Type B pancreatic cell (in vitro differentiated cells): ENCODE measurements at places on chromosomes 3 and 15. TPM values are rescaled to one million over a fixed set of nuclear protein-coding genes. Genes with fewer than 3 reads are reported as not detected.

Gene GOLGA8T
- total RNA-seq, result 0.19 and 0.99 TPM in 2 replicates

Gene RTP3
- total RNA-seq, result not detected in 2 replicates

Gene XPC
- total RNA-seq, result 42.9 and 44.2 TPM in 2 replicates

Gene ZMYND10
- total RNA-seq, result 1.8 and 13.4 TPM in 2 replicates

Gene ITPKA
- total RNA-seq, result 1.5 and 1.9 TPM in 2 replicates

Gene PP2D1
- total RNA-seq, result not detected in 2 replicates

Gene IGSF10
- 6.8 and 10.8 TPM in 2 replicates for total RNA-seq

Gene CLRN1
- total RNA-seq, result not detected in 2 replicates

Gene CLDND1
- total RNA-seq, result 59.4 and 83.1 TPM in 2 replicates

Gene RPS27L
- 205 and 235 TPM in 2 replicates for total RNA-seq

- DNase-seq, result no peak
Observed at GRCh38 chr3:136576279-136577009, 175.7 kb downstream of the STAG1 start.

DNA sequence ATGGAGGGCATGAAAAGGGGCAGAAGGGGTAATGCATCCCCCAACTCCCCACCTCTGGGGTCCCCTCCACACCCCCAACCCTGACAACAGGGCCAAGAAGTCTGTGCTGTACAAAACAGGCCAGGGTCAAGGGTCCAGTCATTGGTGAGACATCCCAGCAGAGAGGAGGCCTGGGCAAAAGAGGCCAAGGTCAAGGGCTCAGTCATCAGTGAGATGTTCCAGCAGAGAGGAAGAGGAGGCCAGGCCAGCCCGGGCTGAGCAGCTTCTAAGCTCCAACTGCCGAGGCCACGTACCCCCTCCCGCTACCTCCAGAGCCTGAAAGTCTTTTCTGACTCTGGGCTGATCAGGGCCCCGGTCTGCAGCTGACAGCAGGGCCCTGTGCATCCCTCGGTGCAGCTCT, 52.4 kb downstream of the LHFPL4 start:
- DNase-seq, result no peak

DNA sequence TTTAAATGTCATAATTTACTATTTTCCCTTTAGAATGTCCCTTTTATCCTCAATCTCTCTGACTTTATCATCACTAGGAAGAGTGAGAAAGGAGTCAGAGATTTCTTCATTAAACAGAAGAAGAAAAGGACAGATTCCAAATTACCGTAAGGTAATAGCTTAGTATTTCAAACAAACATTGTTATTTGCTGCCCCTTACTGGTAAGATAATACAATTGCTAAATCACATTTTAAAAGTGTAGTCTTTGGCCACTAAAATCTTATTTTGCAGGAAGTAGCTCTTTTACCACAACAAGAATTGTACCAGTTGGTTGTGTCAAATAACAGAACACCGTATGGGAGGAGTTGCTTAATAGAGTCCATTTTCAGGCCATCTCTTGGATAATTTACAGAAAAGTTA, 53.7 kb downstream of the CGGBP1 start:
- DNase-seq, result no peak

- DNase-seq, result no peak
Observed at GRCh38 chr3:23062582-23062981, 140.5 kb upstream of the UBE2E2 start.

DNA sequence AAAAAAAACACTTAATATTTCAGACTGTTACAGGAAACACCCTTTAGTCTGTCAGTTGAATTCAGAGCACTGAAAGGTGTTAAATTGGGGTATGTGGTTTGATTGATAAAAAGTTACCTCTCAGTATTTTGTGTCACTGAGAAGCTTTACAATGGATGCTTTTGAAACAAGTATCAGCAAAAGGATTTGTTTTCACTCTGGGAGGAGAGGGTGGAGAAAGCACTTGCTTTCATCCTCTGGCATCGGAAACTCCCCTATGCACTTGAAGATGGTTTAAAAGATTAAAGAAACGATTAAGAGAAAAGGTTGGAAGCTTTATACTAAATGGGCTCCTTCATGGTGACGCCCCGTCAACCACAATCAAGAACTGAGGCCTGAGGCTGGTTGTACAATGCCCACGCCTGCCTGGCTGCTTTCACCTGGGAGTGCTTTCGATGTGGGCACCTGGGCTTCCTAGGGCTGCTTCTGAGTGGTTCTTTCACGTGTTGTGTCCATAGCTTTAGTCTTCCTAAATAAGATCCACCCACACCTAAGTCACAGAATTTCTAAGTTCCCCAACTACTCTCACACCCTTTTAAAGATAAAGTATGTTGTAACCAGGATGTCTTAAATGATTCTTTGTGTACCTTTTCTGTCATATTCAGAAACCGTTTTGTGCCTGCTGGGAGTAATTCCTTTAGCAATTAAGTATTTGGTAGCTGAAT, 17.9 kb downstream of the TMEM43 start:
- DNase-seq, result no peak

DNA sequence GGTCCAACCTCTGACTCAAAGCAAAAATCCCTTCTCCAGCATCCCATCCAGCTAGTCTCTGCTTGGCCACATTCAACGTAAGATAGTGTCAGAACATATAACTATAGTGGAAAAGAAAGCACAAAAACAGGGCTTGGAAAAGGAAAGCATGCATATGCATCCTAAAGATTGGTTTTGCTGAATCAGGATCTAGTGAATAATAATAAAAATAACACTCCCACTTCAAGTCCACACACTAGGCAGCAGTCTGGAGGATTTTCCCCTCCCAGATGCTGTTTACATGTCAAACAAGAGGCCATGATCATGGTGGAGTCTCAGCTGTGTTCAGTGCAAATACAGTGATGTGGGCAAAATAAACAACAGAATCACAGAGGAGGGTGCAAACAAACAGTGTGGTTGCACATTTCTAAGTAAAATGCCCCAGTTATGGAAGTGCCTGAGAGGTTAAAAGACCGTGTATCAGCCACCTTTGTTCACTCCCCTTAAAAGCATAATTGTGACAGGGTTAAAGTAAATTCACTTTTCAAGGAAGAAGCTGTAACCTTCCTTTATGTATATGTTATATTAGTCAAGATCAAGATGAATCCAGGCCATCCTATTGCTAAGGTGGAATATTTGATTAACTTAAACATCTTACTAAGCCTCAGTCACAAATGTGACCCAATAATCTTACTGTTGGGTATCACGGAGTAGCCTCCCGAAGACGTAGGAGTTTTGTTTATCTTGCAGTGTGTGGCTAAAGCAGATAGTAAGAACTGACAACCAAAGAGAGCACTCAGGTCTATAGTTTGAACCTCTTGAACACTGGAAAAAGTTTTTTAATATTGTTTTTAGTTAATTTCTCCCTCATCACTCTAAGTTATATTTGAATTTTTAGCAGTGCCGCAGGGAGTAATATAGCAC, 424.5 kb downstream of the SOX2 start:
- DNase-seq, result no peak

GRCh38 chr15:24966364-24967103, 11.7 kb downstream of the SNRPN start:
- DNase-seq, result no peak

DNA sequence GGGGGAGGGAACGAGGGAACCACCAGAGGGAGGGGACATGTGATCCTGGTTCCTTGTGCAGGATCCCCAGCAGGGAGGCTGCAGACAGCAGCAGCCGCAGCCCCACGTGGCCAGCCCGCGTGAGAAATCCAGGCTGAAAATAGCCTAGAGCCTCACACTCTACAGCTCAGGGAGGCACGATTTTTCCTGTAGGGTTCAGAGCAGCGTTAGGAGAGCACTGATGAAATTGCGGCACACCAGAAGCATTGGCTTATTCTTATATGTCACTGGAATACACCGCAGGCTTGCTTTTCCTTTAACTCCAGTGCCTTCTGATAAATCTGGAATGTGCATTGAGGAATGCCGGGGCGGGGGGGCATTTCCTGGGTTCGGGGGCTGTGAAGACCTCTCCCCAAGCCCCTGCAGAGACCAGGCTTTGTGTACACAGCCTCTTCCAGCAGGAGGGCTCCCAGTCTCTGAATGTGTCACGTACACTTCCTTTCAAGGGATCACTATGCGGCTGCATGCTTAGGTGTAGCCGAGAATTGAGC, 193.0 kb downstream of the ATP10A start:
- no peak for DNase-seq

DNA sequence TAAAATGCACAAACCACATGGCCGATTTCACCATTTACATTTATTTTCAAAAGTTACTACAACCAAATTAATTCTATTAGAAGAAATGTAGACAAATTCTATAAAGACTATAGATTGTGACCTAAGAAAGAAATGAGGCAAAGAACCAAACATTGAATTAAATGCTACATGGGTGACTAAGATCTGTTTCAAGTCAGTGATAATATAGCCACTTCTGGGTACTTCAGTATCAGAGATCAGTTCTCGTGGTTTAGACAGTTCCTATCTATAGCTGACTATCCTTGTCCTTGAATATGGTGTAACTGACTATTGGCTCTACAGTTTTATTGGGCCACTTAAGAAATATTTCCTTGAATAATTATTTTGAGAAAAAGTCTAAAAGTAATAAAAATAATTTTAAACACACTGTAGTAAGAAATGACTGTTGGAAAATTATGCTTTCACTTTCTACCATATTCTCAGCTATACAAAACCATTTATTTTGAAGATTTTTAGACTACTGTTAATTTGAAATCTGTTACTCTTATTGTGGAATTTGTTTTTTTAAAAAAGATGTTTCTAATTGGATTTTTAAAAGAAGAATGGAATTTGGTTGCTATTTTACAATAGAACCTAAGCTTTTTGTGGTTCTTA, 14.1 kb downstream of the KCNMB3 start:
- no peak for DNase-seq

GRCh38 chr3:12947504-12948369, 106.4 kb upstream of the RPL32 start:
- no peak for DNase-seq

DNA sequence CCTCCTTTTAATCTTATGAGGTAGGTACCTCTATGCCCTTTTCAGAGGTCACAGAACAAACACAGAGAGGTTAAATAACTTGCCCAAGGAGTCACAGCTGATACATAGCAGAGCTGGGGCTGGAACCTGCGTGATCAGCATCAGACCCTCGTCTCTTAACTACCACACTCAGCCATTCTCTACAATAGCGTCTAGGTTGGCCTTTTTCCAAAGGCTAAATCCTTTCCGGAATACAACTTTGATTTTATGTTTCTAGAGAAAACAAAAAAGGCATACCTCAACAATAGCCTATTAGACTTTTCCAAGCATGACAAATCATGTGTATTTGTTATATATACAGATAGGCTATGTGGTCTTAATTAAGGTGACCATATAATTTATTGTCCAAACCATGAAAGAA, 187.2 kb downstream of the RORA start:
- no peak for DNase-seq

GRCh38 chr3:17967953-17968607, 225.6 kb upstream of the TBC1D5 start:
- DNase-seq, result no peak

- DNase-seq, result no peak
Observed at GRCh38 chr3:14253707-14254382, 75.2 kb downstream of the LSM3 start.

DNA sequence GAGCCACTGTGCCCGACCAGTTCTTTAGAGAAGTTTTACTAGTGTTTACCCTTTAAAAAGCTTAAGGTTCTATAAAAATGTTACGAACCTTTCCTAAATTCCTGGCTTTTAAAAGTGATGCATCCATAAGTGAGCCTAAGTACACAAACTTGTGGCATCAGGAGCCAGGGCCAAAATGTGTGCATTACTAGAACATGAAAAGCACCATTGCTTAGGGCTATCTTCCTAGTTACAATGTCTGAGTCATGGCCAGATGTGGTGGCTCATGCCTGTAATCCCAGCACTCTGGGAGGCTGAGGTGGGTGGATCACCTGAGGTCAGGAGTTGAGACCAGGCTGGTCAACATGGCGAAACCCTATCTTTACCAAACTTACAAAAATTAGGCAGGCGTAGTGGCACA, 39.9 kb downstream of the LEO1 start:
- no peak for DNase-seq

DNA sequence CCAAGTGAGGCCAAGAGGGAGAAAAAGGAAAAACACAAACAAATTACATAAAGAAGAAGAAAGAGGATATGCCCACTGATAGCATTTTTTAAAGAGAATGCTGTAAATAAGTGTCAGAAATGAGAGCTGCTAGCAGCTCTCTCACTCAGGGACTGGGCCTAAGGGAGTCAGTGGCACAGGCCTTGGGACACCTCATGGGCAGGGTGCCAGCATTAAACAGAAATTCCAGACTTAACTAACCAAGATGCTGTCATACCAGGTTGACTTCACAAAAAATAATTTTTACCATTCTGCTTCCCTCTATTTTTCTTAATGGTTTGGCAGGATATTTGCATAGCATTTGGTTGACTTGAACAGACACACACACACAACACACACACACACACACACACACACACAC, 92.3 kb upstream of the ADAMTSL3 start:
- DNase-seq, result no peak

DNA sequence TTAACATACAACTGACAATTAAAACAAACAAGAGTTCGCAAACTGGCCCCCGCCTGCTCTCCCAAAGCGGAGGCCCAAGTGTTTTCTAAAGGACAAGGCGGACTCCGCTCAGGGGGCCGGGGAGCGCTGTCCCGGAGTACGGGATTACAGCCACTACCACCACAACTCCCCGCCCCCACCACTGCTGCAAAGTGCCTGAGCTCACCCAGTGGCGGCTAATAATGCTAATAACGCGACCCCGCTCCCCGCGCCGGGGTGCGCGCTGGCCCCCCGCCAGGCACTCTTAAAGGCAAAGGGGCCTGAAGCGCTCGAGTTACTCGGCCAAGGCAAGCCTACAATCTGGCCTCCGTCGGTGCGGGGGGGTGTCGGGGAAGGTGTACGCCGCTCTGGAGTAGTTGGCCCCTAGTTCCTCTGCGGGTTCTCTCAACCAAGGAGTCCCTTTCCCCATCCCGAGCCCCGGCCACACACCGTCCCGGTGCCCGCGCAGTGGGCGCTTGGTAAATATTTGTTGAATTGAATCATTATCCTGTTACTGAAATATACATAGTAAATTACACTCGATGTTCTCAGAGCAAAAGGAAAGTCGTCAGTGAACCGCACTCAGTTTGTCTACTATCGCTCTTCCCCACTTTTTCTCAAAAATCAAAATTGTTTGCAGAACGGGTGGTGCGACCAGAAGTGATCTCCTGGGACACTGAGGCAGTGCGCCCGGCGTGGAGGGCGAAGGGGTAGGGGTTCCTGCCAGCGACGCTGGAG, 827 bp downstream of the WNT5A start:
- DNase-seq, result peak; percentile 78

DNA sequence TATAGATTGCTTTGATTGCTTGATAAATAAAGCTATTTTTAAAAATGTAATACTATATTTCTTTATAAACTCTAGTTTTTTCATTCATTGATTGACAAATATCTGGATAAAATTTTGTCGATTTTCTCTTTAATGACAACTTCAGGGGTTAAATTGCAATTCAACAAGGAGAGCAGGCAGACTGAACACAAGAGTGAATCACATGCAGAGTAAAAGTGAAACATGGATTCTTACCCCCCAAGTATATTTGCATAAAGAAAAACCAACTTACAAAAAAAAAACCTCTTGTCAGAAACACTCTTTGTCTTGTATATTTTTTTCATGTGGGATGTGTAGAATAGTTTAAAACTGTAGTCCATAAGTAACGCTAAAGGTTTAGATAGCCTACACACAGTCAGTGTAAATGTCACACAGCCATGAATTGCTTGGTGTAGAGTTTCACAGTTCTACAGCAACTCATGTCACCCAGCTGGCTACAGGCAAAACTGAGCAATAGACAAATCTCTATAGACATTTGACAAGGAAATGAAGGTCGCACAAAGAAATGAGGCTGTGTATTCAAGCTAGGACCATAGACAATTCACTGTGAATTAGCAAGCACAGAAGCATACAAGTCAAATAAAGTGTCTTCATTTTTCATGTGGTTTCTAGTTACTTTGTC, 141.6 kb downstream of the THRB start:
- no peak for DNase-seq

GRCh38 chr3:24299806-24300626, 194.6 kb downstream of the THRB start:
- DNase-seq, result no peak
